ENCODE measurements at places on chromosomes 1 and 21. TPM values are rescaled to one million over a fixed set of nuclear protein-coding genes. Genes with fewer than 3 reads are reported as not detected.

FALEC gene
- not detected for total RNA-seq

HSPG2 gene
- total RNA-seq: 5.2 TPM

CFHR5 gene
- not detected for total RNA-seq

C4BPA gene
- total RNA-seq: not detected

SLC9C2 gene
- not detected for total RNA-seq

PLA2G2F gene
- not detected for total RNA-seq

DIO1 gene
- not detected for total RNA-seq

LCE3D gene
- total RNA-seq: not detected

THRAP3 gene
- total RNA-seq: 128 TPM

DISP1 gene
- 1.4 TPM for total RNA-seq

LCE1D gene
- total RNA-seq: not detected

KCNK2 gene
- total RNA-seq: not detected

NDC1 gene
- 19.1 TPM for total RNA-seq

LCE2C gene
- total RNA-seq: not detected

TP73 gene
- 2.9 TPM for total RNA-seq

SELL gene
- 529 TPM for total RNA-seq

OR10J1 gene
- not detected for total RNA-seq

TNFAIP8L2 gene
- total RNA-seq: 42.4 TPM

KCNJ9 gene
- not detected for total RNA-seq

FRRS1 gene
- total RNA-seq: 0.41 TPM

PBX1 gene
- 0.17 TPM for total RNA-seq

CCDC17 gene
- total RNA-seq: 4.1 TPM

PGBD2 gene
- 9.0 TPM for total RNA-seq

PAX7 gene
- not detected for total RNA-seq

SELP gene
- 0.19 TPM for total RNA-seq

SPRR1B gene
- not detected for total RNA-seq

FAM72B gene
- 15.3 TPM for total RNA-seq

UMODL1 gene
- 0.19 TPM for total RNA-seq

BECN2 gene
- not detected for total RNA-seq

All from activated naive CD4-positive, alpha-beta T cell treated with anti-CD3 and anti-CD28 coated beads, Interleukin-2, amount 10 ng/mL, durations not matched to agents 5 hours and 36 hours (primary cell).